ENCODE measurements at places on chromosomes 1 and 21.

DNA sequence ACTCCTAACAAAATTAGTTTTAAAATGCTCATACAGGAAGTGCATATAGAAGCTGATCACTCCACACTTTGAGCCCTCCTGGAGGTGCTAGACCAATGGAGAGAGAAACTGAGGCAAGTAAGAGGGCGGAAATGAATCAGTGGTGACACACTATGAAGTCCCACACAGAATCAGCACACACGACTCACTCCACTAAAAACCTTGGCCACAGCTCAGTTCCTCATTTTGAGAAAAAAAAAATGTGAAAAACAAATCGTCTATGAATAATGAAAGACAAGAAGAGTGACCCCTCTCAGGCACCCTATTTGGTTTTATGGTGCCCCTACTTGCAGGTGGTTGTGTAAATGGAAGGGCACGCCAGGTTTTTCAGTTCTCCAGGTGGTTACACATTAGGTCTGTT lies 675.1 kb upstream of the BRINP3 start:
- DNase-seq, result no peak

- peak; percentile 61 for DNase-seq
Measured at GRCh38 chr1:8342325-8342724, 24.4 kb downstream of the SLC45A1 start.

DNA sequence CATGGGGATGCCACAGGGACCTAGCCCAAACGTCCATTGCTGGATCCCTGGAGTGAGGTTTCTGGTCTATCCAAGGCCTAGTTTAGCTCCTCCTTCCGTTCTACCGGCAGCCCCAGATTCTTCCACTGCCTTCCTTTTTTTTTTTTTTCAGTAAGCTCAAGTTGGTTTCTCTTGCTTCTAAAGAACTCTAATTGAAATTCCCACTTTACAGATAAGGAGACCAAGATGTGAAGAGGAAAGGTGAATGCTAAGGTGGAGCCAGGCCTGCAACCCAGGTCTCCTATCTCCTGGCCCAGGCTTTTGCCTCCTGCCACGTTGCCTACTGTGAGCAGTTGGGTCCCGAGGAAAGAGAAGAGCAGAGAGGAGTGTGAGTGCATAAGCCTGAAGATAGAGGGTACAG lies 31.5 kb upstream of the CLIC4 start:
- DNase-seq, result no peak

- DNase-seq, result no peak
Measured at GRCh38 chr1:166920561-166921475, 44.8 kb upstream of the TADA1 start.

GRCh38 chr1:193951984-193952383 lies 765.6 kb upstream of the B3GALT2 start:
- no peak for DNase-seq

GRCh38 chr21:34836103-34836932 lies 167.5 kb downstream of the CLIC6 start:
- peak; percentile 98 for DNase-seq

- DNase-seq, result peak; percentile 22
Measured at GRCh38 chr1:212752252-212752933, 39.2 kb downstream of the NSL1 start.

- peak; percentile 51 for DNase-seq
Measured at GRCh38 chr1:77680173-77680572, 2.3 kb downstream of the ZZZ3 start.

- DNase-seq, result no peak
Measured at GRCh38 chr1:84800090-84801073, 92.6 kb downstream of the LPAR3 start.

DNA sequence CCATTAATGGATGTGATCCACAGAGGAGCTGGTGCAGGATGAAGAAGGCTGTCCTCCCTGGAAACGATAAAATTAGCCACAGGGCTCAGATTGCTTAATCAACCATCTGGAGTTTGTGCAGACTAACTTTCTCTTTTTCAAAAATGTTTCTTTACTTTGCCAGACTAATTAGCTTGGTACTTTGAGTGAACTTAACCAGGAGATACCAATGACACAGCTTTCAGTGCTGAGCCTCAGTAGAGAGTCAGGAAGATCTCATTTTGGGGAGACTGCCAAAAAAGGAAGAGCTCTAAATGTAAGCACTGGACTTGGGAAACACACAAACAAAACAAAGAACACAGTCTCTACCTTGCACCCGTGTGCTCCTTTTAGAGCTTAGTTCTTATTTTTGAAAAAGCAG lies 248.1 kb upstream of the DEPDC1 start:
- no peak for DNase-seq

DNA sequence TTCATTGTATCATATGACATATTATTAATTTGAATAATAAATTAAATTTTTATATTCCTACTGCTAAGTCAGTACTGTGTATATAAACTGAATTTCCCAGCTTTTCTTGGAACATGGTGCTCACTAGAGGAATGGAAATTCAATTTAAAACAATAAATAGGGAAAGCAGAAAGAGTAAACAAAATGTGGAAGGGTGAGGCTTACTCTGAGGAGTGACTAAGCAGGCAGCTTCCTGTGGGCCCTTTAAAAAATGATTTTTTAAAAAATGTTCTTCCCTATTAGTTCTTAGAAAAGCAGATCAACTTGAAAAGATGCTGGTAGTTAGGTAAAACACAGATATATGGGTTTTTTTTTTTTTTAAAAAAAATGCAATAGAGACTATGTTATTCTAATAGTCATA lies 49.5 kb upstream of the S1PR1 start:
- DNase-seq, result no peak

DNA sequence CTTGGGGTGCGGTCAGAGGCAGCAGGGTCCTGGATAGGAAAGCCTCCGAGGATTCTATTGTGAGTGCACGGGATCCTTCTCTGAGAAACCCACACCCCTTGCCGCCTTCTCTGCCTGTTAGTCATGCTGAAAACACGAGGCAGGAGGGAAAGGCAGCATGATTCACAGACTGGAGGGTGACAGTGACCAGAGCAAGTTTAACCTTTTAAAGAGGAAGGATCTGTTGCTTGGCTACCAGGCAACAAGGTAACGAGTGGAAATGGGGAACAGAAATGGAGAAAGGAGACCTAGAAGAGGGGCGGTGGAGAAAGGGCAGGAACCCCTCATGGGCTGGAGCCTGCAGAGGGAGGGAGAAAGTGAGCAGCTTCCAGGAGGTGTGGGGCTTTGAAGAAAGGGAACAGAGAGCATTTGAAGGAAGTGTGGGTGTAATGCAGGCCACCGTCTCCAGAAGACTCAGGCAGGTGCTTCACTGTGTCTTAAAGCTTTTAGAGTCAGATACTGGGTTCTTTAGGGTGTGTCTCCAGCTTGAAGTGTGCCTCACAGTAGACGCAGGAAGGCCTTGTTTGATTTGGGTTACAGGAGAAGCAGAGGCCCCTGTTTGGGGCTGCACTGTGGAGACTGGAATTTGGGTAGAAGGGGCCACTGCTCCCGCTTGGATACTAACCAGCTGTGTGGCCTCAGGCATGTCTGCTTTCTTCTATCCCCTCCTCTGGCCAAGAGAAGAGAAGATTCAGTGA lies 19.1 kb downstream of the OPTC start:
- peak; percentile 95 for DNase-seq

- no peak for DNase-seq
Measured at GRCh38 chr1:22708777-22709176, 1.9 kb upstream of the EPHB2 start.

GRCh38 chr1:224774378-224774777 lies 155.1 kb upstream of the DNAH14 start:
- DNase-seq, result no peak

GRCh38 chr1:233121947-233122559 lies 171.6 kb downstream of the NTPCR start:
- peak; percentile 60 for DNase-seq

DNA sequence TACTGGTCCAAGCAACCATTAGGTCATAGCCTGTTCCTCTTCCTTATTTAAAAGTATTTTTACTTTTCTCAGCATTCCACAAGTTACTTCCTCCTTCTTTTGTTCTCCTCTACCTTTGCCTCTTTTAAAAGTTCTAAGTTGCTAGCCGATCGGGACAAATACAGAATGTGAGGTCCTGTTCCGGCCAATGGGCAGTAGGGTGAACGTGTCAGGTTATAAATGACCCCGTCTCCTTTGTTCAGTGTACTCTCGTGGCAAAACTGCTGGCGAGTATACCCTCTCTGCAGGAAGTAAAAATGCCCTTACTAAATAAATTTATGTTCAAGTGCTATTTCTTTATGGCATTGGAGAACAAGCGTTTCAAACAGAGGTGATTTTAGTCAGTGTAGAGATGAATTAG lies 2.5 kb downstream of the ADCY10 start:
- DNase-seq, result no peak

DNA sequence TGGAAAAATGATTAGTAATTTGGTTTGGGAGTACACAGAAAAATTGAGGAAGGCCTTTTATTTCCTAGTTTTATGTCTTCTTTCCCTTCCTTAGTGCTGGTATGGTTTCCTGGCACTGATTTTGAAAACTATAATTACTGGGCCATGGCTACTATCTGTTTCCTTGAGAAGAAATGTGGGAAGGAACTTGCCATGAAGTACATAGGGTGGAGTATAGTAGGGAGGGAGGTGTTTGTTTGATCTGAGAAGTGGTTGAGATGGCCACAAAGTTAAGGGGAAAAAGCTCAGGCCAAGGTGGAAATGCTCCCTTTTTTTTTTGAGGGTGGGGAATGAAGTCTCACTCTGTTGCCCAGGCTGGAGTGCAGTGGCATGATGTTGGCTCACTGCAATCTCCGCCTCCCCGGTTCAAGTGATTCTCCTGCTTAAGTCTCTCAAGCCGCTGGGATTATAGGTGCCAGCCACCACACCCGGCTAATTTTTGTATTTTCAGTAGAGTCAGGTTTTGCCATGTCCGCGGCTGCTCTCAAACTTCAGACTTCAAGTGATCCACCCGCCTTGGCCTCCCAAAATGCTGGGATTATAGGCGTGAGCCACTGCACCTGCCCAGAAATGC lies 11.3 kb downstream of the HJV start:
- DNase-seq, result no peak

GRCh38 chr1:112075566-112075965 lies 86.1 kb upstream of the KCND3 start:
- no peak for DNase-seq

- DNase-seq, result peak; percentile 70
Measured at GRCh38 chr1:12296623-12297022, 66.8 kb downstream of the VPS13D start.

GRCh38 chr1:194117582-194117981 lies 931.2 kb upstream of the B3GALT2 start:
- no peak for DNase-seq

GRCh38 chr1:151852733-151853132 lies 779 bp downstream of the THEM5 start:
- DNase-seq, result no peak

DNA sequence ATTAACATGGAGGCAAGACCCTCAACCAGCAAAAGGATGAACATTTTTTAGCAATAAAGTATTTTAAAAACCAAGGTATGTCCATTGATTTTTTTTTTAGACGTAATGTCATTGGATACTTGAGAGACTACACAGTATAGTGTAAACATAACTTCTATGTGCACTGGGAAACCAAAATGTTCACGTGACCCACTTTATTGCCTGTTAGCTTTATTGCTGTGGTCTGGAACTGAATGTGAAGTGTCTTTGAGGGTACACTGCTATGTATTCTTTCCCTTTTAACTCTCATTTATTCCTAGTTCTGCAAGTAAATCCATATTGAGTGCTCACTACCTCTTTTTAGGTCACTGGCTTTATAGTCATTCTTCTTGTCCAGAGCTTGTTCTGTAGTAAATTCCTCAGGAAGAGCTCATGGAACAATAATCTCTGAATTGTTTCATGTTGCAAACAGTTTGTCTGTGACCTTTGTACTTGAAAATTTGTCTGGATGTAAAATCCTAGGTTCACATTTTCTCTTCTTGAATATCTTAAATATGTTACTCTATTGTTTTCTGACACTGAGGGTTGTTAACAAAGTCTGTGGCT lies 20.6 kb downstream of the ABCD3 start:
- DNase-seq, result no peak

GRCh38 chr1:87104945-87105344 lies 190.5 kb downstream of the HS2ST1 start:
- DNase-seq, result no peak

DNA sequence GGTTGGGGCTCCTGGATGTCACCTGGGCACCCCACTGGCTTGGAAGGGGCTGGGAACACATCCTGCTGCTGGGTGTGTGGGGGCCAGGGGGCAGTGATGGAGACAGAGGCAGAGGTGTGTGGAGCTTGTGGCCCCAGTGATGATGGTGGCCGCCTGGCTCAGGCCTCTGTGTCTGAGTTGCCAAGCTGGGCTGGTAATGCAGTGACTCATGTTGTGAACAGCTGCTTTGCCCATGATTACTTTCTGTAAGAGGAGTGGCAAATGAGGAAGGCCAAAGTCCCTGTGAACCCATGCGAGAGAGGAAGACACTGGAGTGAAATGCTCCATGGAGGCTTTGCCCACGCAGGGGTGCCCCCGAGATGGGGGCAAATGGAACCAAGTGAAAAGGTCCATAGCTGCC lies 86.8 kb downstream of the KCNJ6 start:
- peak; percentile 30 for DNase-seq

GRCh38 chr1:29164588-29164987 lies 17.1 kb downstream of the SRSF4 start:
- no peak for DNase-seq

- no peak for DNase-seq
Measured at GRCh38 chr1:247407180-247407616, 8.8 kb upstream of the NLRP3 start.

- DNase-seq, result peak; percentile 10
Measured at GRCh38 chr1:110481968-110482623, 31.1 kb downstream of the PROK1 start.

DNA sequence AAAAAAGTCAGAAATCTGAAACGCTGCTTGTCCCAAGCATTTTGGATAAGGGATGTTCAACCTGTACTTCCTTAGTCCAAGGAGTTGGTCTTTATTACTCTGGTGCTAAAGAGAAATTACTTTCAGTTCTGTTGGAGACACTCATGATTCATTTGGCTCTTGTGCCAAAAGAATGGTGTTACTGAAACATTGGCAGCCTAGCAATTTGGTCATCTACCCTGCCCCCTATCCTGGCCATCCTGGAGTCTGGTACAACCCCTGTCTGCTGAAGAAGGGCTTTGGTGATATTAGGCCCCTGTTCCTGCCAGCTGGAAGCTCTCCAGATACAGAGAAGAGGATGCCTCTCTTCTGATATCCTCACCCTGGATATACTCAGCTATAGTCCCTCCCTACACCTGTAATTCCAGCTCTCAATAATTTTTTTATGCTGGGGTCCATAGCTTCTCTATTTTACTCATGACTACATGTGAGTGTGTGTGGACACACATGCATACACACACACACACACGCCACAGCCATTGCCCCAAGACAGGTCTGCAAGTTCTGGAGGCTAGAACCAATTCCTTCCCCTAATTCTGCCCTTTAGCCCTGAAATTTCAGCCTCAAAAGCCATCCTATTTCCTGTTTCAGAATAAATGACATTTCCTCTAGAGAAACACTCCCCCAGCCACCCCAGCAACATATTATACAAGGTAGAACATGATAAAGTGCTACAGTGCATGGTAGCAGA lies 40.0 kb downstream of the LHX8 start:
- no peak for DNase-seq

DNA sequence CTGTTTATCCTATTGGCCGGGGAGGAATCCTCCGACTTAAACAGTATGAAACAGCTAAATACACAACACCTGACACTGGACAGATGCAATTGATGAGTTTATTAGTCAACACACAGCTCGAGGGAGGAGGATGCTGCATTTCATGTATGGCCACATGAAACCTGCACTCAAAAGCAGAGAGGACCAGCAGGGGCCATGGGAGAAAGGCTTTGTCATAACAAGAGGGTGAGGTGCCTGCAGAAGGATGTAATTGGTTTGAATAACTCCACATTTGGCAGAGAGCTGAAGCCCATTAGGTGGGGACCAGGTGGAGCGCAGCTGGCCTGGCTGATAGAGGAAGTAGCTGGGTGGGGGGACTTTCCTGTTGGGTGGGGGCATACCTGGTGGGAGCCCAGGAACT lies 599.1 kb downstream of the PTPRU start:
- no peak for DNase-seq

GRCh38 chr1:153991151-153991630 lies 629 bp downstream of the RPS27 start:
- DNase-seq, result no peak
